Aortic smooth muscle cell (primary cell): ENCODE measurements at places on chromosomes 2 and 18. TPM values are rescaled to one million over a fixed set of nuclear protein-coding genes. Genes with fewer than 3 reads are reported as not detected.

Gene CFAP210
- total RNA-seq: under 0.01 TPM in 1 of 2 replicates, not detected in the other

Gene SCN3A
- 0.13 and 0.62 TPM in 2 replicates for total RNA-seq

Gene RNU2-63P
- 33.8 TPM in 1 of 2 replicates, not detected in the other for total RNA-seq

Gene GKN1
- total RNA-seq: not detected in 2 replicates

Gene TOGARAM2
- under 0.01 and 0.12 TPM in 2 replicates for total RNA-seq

Gene PTPN4
- 21.1 and 24.9 TPM in 2 replicates for total RNA-seq

Gene FAM228A
- 0.79 and 1.4 TPM in 2 replicates for total RNA-seq

Gene SRD5A2
- total RNA-seq: not detected in 2 replicates

Gene SEMA4F
- total RNA-seq: 6.5 and 7.5 TPM in 2 replicates

Gene CGREF1
- 7.0 and 12.2 TPM in 2 replicates for total RNA-seq
